Left kidney (tissue), 8 donors: ENCODE measurements at places on chromosomes 5 and 9. TPM values are rescaled to one million over a fixed set of nuclear protein-coding genes. Genes with fewer than 3 reads are reported as not detected.

DNA sequence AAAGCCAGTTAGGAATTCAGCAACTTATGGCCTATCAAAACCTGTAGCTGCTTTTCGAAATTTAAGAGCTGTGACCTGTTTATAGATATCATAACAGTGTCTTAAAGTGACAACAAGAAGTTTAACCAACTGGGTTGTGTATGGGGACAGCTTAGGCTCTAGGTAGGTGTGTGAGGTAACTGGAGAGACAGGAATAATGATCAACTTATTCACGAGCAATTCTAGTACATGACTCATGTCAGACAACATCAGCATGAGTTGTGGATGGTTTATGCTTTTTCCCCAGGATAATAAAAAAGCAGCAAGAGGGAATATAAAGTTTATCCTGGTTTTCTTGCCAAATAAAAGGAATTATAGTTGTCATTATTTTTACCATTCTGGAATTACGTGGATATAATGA is 88.6 kb downstream of the GDNF start:
- no peak for DNase-seq

DNA sequence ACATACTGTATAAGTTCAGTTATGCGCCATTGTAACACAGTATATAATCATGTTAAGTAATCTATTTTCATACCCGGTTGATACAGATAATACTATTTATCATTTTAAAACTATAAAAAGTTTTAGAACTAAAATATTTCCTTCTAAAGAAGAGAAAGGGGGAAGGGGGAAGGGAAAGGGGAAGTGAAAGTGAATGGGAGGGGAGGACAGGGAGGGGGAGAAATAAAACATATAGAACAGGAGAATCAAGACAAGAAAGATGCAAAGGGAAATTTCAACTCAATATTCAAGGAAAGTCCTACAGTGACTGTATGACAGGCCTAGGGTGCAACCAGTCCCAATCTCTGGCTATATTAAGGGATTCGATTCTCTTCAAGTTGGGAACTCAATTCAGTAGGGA is 1278.8 kb downstream of the MAT2B start:
- DNase-seq = no peak

- no peak for DNase-seq
Observed at GRCh38 chr5:1722877-1723276, 76.8 kb downstream of the MRPL36 start.

- peak; percentile 40 for DNase-seq
Observed at GRCh38 chr9:133460405-133461175, 812 bp downstream of the CACFD1 start.

Gene FGF10
- polyA plus RNA-seq = 8.7 TPM

Gene CER1
- polyA plus RNA-seq = 3.3 TPM

DNA sequence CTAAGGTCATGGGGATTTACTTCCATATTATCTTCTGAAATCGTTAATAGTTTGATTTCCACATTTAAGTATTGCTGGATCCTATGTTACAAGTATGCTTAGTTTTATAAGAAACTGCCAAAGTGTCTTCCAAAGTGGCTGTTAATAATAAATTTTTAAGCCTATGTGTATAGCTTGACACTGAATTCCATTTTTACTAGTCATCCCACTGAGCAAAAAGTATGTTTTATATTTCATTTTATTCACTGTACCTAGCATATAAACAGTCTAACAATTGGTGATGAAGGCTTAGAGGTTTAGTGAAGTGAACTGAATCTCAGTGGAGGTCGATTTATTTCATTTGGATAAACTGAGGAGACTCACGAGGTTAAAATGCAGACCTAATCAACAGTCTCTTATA is 174.6 kb downstream of the ADAMTS6 start:
- DNase-seq = no peak

- no peak for DNase-seq
Observed at GRCh38 chr5:149387081-149387631, 8.1 kb upstream of the IL17B start.

DNA sequence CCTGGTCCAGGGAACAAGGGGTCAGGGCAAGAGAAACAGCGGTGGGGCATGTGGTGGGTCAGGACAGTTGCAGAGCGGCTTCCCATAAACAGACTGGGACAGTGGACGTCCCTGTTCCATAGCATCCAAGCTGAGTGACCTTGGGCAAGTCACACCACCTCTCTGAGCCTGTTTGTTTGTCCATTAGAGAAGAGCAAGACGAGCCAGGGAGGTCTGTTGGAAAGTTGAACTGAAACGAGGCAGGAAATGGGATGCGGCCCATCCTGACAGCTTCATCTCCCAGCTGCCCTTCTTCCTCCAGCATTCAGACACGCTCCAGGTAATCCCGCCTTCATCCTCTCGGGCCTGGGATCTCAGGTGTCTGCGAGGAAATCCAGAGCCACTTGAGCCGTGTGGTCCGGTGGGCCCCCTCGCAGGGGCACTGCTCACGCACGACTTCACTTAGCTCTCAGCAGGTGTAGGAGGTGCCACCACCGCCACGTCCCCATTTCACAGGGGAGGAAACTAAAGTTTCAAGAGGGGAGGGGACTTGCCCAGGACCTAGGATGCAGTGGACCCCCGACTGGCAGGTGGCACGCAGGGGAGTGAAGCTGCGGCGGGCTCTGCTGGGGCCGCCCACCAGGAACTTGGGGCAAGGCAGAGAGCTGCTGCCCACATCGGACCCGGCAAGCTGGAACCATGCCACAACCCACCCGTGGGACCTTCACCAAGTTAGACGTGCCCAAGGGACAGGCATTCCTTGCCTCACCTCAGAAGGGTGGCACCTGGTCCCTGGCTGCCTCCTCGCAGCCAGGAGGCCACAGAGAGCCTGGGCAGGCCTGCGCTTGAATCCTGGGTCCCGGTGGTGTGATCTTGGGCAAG is 13.0 kb downstream of the PTGES2 start:
- DNase-seq = no peak

Gene TRMO
- 24.0 TPM for polyA plus RNA-seq

Gene LHX3
- not detected for polyA plus RNA-seq

DNA sequence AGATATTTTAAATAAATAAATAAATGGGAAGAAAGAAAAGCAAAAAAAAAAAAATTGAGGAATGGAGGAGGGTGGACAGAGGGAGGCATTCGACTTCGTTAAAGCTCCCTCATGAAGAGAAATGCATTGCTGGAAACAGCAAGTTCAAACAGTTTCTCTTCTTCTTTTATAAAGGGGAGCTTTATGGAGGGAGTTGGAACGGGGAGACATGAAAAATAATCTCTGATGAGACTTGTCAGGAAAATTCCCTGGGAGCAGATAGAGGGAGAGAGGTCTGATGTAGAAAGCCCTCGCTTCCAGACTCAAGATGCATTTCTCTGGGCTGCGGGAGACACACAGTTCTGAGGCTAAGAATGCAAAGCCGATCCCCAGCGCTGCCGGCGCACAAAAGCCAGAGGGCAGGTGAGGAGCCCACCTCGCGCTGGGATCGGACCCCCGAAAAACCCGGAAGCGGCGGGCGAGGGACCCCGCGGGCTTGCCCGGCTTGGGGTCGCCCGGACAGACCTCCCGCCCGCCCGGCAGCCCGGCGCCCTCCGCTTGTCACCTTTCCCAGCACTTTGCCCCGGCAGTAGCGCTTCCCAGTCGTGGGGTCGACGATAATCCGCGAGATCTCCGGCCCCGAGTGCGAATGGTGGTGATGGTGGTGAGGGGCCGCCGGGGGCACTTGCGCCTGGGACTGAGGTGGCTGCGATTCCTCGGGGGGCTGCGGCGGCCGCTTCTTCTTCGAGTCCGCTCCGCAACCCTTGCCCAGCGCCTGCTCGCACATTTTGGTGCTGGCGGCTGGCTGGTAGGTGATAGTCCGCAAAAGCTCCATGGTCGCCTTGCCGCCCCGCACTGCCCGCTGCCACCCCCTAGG is 512 bp downstream of the PLK2 start:
- peak; percentile 44 for DNase-seq

Gene HSPB3
- not detected for polyA plus RNA-seq

- DNase-seq = no peak
Observed at GRCh38 chr9:129860653-129861446, 25.6 kb downstream of the USP20 start.

- DNase-seq = no peak
Observed at GRCh38 chr5:134554319-134555222, 29.1 kb downstream of the JADE2 start.

DNA sequence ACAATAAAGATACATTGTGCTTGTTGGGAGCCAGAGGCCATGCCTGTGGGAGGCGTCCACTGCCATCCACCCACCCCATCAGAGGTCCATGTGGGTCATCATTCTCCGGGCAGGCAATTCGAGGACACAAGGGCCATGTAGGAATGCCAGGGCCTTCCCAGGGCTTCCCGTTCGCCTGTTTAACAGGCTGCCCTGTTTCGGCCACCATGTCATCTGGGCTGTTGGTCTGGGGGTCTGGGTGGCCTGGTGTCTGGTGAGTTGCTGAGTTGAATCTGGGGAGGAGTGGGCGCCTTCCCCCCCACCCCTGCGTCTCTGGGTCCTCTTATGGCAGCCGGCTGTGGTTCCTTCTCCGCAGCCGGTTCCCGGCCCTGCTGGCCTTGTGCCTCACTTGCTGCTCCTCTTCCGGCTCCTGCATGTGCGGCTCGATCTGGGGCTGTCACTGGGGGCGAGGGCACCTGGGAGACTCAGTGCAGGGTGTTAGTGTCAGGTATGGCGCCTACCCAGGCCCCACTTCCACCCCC is 117.4 kb downstream of the WNK2 start:
- DNase-seq = no peak

Gene PPP3R2
- polyA plus RNA-seq = not detected

Gene GLRX
- 59.1 TPM for polyA plus RNA-seq

DNA sequence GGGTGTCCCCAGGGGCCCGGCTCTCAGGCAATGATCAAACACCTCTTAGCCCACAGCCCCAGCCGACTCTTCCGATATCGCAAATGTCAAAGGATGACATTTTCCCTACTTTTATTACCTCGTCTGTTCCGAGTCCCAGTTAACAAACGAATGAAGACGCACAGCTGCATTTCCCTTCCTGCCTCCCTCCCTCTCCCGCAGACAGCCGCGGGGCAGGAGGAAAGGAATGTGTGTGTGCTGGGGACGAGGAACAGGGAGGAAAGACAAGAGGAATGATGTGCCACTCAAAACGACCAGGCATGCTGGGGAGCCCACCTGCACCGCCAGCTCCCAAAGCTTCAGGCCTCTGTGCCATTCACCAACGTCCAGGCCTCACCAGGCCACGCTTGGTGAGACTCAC is 125.9 kb upstream of the SARDH start:
- DNase-seq = no peak

- no peak for DNase-seq
Observed at GRCh38 chr5:109762821-109763220, 73.1 kb downstream of the MAN2A1 start.

DNA sequence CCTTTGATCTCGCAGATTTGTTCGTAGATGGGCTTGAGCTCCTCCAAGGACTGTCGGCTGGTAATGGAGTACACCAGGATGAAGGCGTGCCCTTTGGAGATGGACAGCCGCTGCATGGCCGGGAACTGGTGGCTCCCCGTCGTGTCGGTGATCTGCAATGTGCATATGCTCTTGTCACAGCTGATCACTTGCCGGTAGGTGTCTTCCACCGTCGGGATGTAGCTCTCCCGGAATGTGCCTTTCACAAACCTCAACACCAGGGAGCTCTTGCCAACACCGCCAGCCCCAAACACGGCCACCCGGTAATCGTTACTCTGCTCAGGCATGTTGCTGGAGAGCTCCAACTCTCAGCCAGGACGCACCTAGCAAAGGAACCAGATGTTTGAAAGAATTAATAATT is 29.1 kb downstream of the DIRAS2 start:
- DNase-seq = no peak

Gene SPOCK1
- 7.9 TPM for polyA plus RNA-seq

- no peak for DNase-seq
Observed at GRCh38 chr5:166795756-166796155, 1495.7 kb upstream of the WWC1 start.

- no peak for DNase-seq
Observed at GRCh38 chr5:16350816-16351215, 114.8 kb downstream of the ZNF622 start.

DNA sequence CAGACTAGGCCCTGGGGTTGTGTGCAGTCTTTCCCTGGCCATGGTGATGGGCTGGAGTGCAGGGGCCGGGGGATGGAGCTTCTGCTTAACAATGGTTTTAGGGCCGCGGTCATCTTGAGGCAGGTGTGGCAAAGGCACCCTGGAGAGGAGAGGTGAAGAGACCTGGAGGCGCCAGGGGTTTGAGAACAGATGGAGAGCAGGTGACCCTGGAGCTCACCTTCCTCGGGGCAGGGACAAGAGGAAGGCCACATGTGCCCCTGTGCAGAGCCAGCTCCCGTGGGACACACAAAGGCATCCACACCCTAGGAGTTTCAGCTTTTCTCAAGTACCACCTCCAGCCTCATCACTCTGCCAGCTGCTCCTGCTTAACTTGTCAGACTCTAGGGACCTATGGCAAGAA is 46.4 kb upstream of the SH3GL2 start:
- no peak for DNase-seq

GRCh38 chr5:3377176-3377575 is 218.5 kb upstream of the IRX1 start:
- DNase-seq = no peak

GRCh38 chr9:132409828-132410528 is at the start of gene CFAP77:
Gene CFAP77, plus strand, starts transcription at chr9:132410211. Its CDS starts 61 bp downstream, at chr9:132410272.
- DNase-seq = peak; percentile 53

DNA sequence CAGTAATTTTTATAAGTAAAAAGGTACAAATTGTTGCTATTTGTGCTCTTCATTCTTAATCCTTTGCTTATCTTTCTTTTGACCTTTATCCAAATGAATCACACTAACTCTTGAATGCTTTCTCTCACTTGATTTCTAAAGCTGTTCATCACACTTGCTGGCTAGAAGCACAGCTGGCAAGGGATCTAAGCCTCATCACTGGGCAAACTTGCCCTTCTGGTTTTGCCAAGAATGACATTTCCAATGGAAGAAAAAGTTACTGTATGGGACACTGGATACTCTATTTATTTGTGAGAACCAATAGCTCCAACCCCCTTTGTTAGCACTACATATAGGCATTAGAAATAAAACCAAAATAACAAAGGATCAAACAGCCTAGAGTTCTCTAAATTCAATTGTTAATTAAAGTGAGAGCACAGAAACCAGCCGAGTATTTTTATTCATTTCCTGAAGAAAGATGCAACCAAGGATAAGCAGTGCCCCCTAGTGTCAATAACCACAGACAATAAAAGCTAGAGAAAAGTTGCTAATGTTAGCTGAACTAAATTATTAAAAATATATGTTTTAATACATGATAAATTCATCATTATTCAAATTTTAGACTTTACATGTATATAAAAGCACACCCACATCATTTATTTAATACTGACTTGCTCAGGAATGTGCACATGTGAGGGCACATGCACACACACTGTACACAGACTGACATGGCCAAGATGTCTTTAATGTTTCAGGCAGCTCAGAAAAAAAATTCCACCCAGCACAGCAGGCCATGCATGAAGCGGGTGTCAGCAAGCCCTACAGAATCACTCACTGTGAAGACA is 59.8 kb upstream of the POU5F2 start:
- DNase-seq = peak; percentile 77

DNA sequence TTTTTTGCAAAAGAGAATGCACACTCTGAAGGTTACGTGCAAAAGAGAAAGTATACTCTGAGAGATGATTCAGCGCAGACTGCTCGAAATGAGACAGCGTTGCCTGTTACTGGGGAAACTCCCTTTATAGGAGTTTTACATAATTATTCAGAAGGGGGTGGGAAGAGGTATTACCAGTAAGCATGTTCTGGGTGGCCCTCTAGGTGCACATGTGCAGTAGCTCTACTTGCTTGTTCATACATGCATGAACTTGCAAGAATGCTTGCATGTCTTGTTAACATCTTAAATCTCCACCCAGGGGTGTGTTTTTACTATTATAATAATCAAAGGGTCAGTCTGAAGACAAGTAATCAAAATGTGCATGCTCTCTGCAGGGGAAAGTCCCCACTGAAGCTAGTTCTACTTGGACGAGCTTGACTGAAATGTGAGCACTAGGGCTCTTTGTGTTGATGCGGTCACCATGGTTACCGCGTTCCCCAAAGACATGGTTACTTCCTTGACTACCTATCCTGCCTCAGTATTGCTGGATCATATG is 75.5 kb downstream of the SGCD start:
- peak; percentile 67 for DNase-seq

Gene PCDHA13
- polyA plus RNA-seq = not detected
